Stimulated activated CD8-positive, alpha-beta memory T cell treated with anti-CD3 and anti-CD28 coated beads, Interleukin-4, amount 100 ng/mL, for 4 hours (primary cell): ENCODE measurements at places on chromosomes 3 and 15.

DNA sequence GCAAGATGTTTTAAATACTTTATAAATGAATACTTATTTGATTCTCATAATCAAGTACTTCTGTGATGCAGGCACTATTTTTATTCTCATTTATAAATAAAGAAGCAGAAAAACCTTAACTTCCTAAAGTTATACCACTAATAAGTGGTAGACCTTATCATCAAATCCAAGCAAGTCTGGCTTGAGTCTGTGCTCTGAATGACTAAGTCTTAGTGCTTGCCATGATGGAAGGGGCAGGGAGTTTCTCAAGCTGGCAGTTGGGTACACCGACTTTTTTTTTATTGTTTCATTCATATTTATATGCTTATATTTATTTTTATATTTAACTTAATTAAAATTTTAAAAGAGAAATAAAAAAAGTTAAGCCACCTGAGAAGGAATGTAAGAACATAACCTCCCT, 23.6 kb downstream of the SLMAP start:
- DNase-seq = no peak

DNA sequence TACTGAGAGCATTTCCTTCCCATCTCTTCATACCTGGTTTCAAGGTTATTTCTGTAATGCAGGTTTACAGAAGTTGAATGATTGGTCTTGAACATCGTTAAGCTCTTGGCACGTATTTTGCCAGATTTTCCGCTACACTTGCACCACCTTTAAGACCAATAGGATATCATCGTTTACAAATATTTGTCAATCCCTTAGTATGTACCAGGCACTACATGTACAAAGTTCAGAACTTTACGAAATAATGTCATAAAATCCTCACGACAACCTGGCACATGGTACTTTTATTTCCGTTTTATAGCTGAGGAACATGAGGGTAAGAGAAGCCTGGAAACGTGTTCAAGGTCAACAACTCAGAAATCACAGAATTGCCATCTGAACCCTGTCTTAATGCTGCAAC, 6.3 kb downstream of the LRRK1 start:
- DNase-seq = no peak

DNA sequence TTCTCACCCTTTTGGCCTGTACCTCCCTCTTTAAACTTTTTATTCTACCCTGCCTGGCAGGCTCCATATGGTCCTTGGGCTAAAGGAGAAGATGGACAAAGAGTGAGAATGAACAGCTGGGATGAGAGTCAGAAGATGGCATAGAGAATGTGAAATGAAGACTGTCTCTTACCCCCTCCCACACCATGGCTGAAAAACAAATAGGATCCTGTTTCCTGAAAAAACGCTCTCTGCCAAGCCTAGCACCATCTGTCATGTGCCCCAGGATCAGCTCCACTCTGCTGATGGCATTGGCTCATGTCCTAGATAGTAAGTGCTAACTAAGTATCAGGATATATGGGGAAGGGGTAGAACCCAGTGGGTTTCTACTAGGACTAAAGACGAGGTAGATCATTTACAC, 238.6 kb downstream of the MEX3B start:
- no peak for DNase-seq

GRCh38 chr3:42190701-42191442, 75.1 kb downstream of the CCK start:
- peak; percentile 51 for DNase-seq
